ENCODE measurements at places on chromosomes 1 and 21.

- no peak for DNase-seq
Observed at GRCh38 chr1:2233468-2233867, 5.3 kb downstream of the SKI start.

GRCh38 chr1:77407738-77408375 lies 126.0 kb downstream of the AK5 start:
- DNase-seq = no peak

- DNase-seq = no peak
Observed at GRCh38 chr1:169105087-169105433, 1.4 kb upstream of the ATP1B1 start.

- DNase-seq = no peak
Observed at GRCh38 chr1:18805925-18806849, 53.3 kb downstream of the TAS1R2 start.

DNA sequence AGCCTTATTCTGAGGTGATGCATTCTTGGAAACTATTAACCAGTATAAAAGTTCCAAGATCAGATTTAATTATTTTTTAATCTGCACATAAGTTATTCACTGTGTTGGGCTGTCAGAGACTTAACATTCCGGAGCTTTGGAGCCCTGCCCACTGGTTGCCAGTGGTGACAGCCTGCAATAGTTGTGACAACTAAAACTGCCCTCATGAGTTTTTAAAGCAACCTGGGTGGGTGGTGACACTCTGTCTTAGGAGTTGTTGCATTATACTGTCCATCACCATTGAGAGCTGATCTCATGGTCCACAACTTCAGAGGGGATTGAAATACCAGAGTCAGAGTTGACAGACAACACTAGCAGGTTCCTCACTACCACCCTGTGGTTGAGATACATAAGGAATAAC lies 653.9 kb upstream of the USP24 start:
- no peak for DNase-seq

DNA sequence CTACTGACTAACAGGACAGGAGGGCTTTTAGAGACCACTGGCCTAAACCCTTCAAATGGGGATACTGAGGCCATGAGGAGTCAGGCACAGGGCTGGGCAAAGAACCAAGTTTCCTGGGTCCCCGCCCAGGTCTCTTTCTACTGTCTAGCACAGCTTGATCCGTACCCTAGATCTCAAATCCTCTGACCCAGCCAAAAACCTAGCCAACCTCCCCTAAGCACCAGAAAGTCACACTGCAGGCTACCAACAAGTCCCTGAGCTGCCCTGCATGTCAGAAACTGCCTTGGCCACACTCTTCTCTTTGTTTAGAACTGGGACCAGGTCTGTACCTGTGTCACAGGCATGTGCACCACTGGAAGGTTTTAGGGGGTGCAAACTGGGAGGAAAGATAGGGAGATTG lies 33.6 kb downstream of the AHDC1 start:
- no peak for DNase-seq

- DNase-seq = peak; percentile 22
Observed at GRCh38 chr1:52551507-52552235, 1.2 kb downstream of the TUT4 start.

- no peak for DNase-seq
Observed at GRCh38 chr1:62240651-62241370, 46.2 kb downstream of the L1TD1 start.

GRCh38 chr1:187396226-187396625 lies 567.5 kb downstream of the PLA2G4A start:
- no peak for DNase-seq

GRCh38 chr1:29120947-29121485 lies 2.7 kb downstream of the TMEM200B start:
- DNase-seq = no peak

DNA sequence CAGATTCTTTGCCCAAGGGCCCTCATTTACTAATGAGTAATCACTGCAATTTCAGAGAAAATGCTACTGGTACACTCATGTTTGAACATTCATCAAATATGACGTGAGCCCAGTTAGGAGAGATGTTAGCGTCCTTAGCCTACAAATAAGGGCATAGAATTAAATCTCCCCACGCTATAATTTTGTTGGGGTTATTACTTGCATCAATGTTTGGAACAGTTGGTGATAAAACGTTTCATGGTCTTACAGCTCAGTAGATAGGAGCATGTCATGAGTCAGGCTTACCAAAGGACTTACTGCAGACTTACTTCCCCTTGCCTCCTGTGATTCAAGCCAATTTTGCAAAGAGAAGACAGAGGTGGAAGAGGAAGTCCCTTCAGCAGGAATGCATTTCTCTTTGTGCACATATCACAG lies 304.0 kb downstream of the KIF26B start:
- no peak for DNase-seq

All from DMS79 (cell line).